ENCODE measurements at places on chromosomes 5 and 9.

- DNase-seq, result no peak
These were observed 6.8 kb downstream of the SPOCK1 start for GRCh38 chr5:137492331-137492730.

- no peak for DNase-seq
These were observed 147.1 kb downstream of the ZNF608 start for GRCh38 chr5:124599028-124599973.

GRCh38 chr5:97022898-97023297, 87.0 kb downstream of the LNPEP start:
- no peak for DNase-seq

GRCh38 chr5:88393716-88394535, 125.3 kb upstream of the TMEM161B start:
- no peak for DNase-seq

DNA sequence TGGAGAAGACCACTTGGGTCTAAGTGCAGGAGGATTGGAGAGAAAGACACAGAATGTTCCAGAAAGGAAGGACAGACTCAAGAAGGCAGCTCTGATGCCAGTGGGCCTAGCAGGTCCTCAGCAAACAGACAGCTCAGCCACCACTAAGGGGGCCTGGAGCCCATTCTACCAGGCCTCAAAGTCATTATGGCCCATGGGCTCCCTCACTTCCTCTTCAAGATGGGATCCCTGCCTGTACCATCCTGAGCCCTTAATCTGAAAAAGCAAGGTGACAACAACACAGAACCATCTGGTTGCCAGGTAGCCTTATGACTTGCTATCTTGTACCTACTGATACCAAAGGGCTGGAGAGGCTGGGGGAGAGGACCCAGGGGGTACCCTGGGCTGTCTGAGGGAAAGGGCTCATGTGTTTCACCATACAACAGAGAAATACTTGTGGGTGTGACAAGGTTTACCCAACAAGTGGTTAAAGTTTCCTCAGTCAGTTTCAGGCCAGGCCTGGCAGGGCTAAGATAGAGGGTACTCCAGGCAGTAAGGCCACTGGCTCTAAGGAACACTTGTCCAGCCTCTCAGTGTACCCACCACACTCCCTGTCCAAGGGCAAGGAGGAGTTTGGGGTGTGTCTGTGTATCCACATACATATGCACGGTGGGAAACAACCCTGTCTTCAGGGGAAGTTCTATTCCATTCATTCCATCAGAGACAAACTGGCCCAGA, 30.7 kb downstream of the TCF7 start:
- no peak for DNase-seq

DNA sequence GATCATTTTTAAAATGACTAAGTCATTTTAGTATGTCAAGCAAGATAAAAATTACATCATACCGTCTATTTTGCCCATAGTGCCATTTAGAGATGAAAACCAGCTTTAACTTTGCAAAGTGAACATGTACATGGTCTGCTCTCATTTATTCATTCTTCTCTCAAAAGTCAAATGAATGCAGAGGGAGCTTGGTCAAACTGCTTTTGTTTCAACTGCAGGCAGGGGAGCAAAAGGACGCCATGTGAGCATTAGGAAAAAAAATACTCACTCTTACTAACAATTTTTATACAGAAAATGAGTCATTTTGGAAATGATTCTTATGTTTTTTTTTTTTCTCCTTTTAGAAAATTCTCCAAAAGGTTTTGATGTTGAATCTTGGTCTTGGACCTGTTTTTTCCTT, 15.7 kb downstream of the SCGB3A1 start:
- DNase-seq, result no peak

- no peak for DNase-seq
These were observed 31.8 kb downstream of the PRELID2 start for GRCh38 chr5:145803112-145804004.

- no peak for DNase-seq
These were observed 67.5 kb downstream of the HSPA4 start for GRCh38 chr5:133119233-133119711.

GRCh38 chr9:100785946-100786345, 208.1 kb downstream of the CAVIN4 start:
- DNase-seq, result no peak

DNA sequence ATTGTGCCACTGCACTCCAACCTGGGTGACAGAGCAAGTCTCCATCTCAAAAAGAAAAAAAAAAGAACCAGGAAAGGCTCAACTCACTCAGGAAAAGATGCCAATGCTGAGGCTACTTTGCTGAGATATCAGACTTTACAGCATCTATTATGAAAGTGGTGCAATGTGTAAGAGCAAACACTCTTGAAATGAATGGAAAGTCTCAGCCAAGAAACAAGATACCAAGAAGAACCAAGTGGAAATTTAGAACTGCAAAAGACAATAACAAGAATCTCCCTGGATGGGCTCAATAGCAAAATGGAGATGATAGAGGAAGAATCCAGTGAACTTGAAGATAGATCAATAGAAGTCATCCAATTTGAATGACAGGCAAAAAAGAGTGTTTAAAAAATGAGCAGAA, 37.7 kb downstream of the TSPAN17 start:
- DNase-seq, result no peak

DNA sequence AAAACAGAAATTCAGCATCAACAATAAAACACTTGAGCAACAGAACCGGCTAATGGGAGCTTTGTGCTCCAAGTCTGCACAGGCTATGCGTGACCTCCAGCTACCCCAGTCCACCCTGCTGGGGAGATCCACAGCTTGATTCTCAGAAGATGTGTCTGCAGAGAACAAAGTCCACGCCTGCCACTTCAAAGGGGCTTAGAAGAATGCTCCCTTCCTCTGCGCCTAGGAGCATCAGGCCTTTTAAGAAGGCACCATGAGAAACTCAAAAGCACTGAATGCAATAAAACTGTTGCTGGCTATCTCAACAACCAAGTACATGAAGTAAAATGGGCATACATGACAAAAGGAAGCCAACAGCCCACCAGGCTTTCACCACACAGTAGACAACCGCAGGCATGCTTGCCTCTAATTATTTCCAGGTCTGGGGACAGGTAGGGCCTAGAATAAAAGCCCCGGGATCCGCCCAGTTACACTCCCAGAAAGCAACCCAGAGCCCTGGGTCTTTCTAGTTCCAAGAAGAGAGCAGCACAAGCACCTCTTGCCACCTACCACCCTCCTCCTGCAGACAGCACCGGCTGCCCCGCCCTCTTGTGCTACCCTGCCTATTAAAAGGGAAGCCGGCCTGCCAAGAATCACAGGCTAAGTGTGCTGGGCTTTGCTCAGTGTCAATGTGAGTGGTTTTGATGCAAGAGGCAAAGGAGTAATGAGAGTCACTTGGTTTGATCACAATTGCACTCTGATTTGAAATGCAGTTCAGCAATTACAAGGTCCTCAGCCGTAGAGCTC, 123.2 kb downstream of the SPOCK1 start:
- no peak for DNase-seq

- no peak for DNase-seq
These were observed 282.8 kb upstream of the TNC start for GRCh38 chr9:115400796-115401195.

GRCh38 chr9:123871781-123872180, 58.1 kb downstream of the DENND1A start:
- no peak for DNase-seq

- DNase-seq, result no peak
These were observed 14.2 kb upstream of the PTPN3 start for GRCh38 chr9:109512170-109512756.

DNA sequence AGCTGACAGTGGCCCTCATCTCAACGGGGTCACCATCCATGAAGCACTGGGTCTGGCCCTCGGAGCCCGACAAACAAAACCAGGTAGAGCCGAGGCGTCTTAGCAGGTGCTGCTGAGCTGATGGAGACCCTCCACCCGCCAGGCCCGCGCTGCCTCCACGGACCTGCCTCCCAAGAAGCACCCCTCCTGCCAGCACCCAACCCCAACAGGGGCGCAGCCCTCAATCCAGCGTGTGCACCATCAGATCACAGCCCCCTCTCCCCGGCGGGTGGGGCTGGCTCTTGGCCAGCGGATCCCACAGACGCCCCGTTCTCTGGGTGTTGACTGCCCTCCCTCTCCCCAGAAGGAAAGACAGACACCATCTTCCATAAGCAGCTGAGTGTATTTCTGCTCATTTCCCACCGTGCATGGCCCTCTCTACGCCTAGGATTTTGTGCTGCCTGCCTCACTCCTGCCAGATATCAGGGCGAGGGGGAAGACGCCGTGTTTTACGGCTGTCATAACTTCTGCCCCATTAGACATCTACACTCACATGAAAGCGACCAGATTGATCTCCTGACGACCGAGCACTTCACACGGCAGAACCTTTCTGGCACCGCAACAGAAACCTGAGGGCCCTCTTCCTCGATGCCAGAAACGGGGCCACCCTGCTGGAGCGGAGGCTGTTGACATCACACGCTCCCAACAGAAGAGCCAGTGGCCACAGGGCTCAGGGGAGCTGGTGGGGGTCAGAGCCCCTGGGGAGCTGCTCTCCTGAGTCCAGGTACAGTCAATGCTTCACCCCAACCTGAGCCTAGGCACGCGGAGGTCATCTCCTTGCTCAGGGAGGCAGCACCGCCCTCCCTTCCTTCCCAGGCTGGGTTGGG, 12.4 kb downstream of the NACC2 start:
- no peak for DNase-seq

- peak; percentile 39 for DNase-seq
These were observed 13.1 kb downstream of the PALM2AKAP2 start for GRCh38 chr9:109792951-109793546.

Measured in epithelial cell of prostate (primary cell).